RPMI8226 (cell line): ENCODE measurements at places on chromosomes 5 and 9.

DNA sequence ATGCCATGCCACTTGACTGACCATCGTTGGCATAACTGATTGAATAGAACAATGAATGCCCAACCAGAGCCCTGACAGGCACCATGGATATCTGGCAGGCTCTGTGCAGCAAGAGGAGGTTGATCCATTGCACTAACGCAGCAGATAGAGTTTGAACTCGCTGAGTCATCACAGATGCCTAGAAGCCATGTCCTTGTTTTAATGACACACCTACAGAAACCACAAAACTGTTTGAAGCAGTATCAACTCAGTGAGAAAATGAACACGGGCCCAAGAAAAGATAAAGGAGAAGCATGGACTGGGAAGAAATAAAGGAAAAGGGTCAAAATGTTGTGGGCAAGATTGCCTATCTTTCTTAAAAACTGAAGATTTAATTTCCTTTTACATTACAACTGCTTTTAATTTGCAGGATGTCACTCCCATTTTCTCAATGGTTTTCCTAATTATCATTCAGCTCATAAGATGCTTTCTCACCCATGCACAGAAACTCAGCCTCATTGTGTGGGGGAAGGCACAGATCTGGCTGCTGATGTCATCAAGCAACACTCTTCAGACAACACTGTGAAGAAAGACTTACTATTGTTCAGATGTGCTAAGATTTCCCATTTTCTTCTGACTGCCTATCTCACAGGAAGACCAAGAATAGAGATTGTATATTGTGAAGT is 129.0 kb downstream of the PIK3R1 start:
- DNase-seq: peak; percentile 30

- no peak for DNase-seq
These were observed 100.4 kb downstream of the VPS13A start for GRCh38 chr9:77277719-77278118.

DNA sequence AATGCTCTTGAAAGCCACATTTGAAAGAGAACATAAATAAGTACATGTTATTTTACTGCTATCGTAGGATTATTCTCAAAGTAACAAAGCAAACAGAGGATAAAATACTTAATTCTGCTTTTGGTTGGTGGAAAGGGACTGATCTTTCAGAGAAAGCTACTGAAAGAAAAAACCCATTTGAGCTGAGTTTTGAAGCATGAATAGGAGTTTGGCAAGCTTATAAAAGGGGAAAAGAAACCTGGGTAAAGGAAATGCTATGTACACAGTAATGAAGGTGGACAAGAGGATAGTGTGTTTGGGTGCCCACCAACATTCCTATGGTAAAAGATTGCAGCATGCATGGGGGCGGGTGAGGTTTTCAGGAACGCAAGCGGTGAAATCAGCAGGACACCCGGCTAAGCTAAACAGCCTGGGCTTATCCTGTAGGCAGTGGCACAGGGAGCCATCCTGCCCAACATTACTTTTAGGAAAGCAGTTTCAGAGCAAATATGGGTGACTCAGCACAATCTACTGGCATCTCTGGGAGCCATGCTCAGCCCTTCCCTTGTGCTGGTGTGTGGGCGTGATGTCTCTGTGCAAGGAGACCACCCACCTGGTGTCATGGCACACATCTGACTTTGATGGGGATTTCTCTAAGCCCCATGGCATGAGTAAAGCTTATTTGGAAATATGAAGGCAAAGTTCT is 673.9 kb upstream of the KLF4 start:
- no peak for DNase-seq

DNA sequence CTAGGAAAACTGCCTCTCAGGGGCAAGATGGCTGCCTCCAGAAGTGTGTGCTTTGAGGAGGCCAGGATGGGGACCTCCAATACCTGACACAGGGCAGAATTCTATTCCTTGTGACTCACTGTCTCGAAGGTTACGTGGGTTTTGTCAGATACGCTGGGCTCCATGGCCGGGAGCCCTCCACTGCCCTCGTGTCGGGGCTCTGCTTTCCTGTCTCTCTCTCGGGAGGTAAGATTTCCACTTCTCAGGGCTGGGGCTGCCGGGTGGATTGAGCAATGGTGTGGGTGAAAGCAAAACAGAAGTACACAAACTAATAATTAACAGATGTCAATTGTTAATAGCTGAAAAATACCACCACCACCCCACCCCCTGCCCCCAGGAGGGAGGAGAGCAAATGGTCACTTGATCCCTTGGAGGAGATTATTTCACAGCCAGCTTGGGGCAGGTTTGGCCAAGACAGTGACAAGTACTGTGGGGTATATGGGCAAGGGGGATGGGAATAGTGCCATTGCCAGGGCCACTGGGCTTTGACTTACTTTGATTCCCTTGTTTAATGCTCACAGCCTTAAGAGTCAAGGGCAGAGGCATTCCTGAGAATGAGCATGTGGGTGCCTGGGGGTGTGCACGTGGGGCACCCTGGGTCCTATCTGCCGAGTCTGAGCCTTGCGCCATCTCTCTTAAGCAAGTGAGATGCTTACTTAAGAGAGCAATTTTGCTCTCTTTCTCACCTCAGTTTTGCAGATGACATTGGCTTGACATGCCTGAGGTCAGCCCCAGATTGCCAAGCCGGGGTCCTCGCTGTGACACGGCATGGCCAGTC is 28.8 kb upstream of the DAB2IP start:
- no peak for DNase-seq

- no peak for DNase-seq
These were observed 17.8 kb upstream of the ZNF618 start for GRCh38 chr9:113858282-113858681.

DNA sequence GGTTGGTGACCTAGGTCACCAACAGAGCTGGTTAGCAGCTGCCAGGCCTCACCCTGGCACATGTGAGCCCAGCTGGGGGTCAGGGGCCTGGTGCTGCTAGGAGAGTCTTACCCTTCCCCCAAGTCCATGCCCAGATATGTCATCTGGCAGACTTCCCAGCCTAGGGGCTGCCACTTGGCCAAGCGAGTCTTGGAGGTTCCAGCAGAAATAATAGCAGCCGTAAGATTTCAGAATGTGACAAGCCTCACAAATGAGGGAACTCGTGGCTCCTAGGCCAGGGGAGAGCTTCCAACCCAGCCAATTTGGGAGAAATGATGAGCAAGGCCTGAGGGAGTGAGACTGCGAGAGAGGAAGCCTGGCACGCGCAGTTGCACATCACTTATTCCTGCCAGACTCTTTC is 11.1 kb downstream of the URM1 start:
- DNase-seq: peak; percentile 34
